ENCODE measurements at places on chromosomes 11 and 22.

DNA sequence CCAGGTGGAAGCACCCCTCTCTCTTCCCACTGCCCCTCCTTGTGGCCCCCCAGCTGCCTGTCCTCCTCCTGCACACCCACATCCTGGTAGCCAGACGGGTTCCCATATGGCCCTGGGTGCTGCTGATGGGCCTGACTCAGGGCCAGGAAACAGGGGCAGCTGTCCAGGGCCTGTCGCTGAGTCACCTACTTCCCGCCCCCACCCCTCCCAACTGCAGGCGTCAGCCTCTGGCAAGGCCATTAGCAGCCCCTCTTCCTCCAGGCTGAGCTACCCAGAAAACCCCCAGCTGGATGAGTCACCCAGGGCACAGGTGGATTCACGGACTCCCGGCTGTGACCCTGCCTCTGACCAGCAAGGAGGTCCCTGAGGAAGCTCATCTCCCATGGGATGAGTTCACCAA, 6.9 kb upstream of the GAL start:
- DNase-seq: no peak

DNA sequence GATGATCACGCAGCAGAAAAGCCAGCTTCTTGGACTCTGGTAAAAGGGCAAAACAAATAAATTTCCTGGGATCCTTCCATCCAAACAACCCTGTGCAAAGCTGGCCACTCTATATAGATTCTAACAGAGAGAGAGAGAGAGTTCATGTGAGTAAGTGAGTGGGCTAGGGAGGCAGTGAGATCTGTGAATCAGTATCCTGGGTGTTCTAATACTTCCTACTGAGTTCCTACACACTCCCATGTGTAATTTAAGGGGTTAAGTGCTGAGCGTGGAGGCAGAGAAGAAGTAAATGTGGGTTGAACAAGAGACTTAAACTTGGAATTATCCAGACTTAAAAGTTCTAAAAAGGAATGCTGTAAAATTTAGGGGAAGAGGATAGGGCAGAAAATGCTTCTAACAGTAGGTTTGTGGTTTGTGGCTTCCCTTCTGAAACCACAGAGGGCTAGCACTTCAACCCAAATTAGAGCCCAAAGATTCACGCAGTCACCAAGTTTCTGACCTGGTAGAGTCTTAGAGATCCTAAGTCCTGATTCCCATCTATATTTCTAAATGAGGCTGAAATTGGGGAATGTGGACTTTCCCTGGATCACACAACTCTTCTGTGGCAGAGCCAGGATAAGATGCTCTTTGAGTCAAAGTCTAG, 413.9 kb downstream of the TENM4 start:
- no peak for DNase-seq

DNA sequence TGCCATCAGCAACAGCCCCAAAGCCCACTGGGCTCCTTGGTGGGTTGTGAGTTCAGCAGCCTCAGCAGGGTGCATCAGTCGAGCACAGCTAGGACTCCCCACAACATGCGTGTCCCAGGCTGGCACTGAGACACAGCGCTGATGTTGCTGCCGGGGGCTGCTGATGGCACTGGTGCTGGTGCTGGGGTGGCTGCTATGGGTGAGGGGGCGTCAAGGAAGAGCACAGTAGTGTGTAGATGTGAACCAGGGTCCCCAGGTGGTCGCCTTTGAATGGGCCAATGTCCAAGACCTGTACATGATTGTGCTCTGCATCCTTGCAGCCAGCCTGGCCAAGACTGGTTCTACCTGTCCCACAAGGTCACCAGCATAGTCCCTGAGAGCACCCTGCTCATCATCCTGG, 121.3 kb upstream of the SERPIND1 start:
- no peak for DNase-seq

- no peak for DNase-seq
These were observed 10.6 kb downstream of the SPTBN2 start for GRCh38 chr11:66718320-66718971.

- DNase-seq: no peak
These were observed 107.8 kb downstream of the FCHSD2 start for GRCh38 chr11:73034331-73034730.

DNA sequence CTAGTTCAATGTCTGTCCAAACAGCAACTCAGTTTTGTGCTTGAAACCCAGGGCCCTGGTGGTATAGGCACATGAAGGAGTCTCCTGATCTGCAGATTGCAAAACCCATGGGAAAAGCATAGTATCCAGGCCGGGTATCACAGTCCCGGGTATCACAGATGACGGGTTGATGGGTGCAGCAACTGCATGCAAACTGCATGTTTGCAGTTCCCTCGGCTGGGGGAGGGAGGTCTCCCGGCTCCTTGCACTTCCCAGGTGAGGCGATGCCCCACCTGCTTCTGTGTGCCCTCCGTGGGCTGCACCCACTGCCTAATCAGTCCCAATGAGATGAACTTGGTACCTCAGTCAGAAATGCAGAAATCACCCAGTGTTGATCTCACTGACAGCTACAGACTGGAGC, 53.9 kb downstream of the KCNQ1 start:
- no peak for DNase-seq

DNA sequence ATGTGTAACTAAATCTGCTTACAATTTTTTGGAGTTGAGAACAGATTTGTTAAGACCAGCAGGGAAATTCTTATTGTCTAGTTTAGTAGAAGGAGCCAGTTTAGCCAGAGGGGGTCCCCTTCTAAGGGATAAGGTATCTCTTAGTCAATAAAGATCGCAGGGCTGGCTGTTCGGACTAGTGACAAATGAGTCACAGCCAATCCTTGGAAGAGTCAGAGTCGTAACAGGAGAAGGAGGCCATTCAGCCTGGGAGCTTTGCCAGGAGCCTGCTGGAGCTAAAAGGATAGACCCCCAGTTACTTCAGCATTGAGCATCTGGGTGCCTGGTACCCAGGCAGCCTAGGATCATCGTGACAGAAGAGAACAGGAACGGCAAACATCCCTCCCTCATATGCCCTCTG, 191.6 kb upstream of the ARHGAP20 start:
- DNase-seq: no peak

DNA sequence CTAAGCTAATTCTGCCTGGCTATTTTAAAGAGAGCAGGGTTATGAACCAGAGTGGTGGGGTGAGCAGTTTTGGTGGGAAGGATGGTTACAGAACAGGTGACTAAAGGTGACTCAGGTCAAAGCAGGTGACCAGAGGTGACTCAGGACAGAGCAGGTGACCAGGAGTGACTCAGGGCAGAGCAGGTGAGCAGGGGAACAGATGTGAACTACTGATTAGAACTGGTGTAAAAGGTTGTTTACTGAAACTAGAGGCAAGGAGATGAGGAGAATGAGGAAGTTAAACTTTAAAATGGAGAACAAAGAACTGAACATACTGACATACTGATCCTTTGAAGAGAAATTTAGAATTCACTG, 15.4 kb upstream of the HYLS1 start:
- no peak for DNase-seq

DNA sequence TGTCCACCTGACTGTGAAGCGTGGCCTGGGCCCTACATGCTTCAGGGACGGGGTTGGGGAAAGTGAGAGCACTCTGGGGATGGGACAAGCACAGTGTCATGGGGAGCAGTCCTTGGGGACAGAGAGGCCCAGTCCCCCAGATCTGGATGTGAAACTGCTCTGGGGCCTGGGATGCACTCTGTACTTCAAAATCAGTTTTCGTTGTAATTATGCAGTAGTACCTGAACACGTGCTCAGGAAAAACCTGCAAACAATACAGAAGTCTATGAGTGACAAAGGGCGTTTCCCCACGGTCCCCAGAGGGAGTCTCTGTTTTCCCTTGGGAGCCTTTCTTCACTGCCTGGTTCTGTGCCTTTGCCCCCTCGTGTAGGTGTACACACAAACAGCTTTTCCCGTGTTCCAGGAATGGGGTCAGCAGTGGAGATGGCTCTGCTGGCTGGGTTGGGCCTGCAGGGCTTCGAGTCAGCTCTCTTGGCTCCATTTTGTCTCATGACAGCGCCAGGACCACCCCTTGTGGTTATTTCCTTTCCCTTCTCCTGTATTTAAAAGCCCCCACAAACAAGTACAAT, 5.2 kb upstream of the TNFRSF13C start:
- no peak for DNase-seq

DNA sequence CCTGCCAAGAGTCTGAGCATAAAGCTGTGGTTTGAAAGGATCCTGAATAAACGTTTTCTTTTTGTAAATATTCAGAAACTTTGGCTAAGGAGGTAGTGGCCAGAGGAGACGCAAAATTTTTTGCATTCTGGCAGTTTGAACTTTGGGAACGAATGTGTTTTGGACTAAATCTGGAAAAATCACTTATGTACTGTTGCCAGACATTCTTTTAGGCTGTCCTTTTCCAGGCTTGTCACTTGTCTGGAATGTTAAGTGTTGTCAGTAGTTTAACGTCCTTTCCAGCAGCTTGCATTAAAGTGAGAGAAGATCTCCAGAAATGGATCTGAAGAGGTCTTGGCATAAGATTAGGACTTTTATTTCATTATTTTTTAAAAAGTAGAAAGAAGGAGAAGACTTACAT, 18.5 kb downstream of the SPECC1L start:
- DNase-seq: no peak

DNA sequence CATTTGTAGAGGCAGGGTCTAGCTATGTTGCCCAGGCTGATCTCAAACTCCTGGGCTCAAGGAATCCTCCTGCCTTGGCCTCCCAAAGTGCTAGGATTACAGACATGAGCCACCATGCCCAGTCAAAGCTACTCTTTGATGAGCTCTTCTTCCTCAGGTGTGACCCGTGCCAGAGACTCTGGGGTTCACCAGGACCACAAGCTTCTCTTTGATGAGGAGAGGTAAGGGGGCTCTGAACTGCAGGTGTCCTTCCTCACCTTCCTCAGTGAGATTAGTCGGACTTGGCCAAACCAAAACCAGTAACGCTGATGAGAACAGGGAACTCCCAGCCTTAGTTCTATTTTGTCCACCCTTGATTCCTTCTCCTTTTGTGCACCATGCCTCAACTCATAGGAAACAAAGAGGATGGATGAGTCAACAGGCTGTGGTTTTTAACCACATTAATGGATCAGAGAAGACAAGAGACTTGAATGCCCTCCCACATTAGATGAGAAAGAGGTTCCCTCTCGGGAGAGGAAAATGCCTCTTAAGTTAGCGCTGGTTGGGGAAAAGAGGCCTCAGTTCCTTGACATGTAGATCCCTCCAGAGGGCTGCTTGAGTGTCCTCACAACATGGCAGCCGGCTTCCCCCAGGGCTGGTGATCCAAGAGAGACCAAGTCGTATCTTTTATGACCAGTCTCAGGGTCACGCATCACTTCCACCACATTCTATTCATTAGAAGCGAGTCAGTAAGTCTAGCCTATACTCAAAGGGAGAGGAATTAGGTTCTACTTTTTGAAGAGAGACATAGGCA, 25.7 kb upstream of the CTR9 start:
- DNase-seq: peak; percentile 29

DNA sequence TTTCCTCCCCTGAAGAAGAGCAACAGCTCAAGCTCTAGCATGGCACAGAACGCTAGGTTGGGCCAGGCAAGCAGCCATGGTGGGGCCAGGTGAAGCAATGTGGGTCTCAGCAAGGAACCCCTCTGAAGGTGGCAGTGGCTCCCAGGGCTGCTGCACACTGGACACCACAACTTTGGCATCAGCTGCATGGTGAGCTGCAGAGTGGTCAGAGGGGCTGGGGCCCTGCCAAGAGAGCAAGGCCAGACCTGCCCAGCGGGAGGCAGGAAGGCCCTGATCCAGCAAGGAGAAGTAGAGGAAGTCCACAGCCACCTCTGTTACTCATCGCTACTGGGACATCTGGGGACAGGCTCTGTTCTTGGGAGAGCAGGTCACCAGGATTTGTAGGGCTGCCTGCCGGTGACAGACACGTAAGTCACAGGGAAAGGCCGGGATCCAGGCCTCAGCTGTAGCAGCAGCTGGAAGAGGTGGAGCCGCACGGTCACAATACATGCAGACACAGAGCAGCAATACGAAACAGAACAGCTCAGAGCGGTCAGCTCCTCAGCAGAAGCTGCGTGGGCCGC, 12.4 kb downstream of the CYB561A3 start:
- DNase-seq: no peak

DNA sequence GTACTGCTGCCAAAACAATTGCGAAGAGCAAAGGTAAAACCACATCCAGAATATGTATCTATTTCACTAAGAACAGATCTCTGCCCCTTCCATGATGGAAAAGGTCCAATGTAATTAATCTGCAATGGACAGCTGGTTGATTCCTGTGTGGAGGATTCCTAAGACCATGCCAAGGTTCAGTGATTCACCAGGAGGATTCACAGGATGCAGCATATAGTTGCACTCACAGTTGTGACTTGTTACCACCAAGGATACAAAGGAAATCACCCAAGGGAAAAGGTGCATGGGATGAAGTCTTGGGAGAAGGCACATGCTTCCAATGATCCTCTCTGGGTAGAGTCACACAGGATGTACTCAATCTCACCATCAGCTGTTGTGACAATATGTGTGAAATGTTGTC, 35.1 kb upstream of the CUL5 start:
- no peak for DNase-seq

DNA sequence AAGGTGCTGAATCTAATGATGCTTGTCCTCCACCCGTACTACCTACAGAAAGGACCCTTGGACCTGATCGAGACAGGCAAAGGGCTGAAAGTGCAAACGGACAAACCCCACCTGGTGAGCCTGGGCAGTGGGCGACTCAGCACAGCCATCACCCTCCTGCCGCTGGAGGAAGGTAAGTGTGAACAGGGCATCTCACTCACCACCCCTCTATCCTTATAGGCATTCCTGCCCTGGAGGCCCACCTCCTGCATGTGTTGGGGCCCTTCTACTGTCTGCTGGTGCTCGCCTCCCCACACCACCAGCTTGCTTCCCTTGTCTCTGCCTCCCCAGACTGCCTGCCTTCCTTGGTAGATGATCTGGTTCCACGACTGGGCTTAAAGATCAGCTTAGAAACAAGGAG, 7.1 kb downstream of the PHLDB1 start:
- DNase-seq: no peak

- DNase-seq: peak; percentile 30
These were observed at the start of gene PTPMT1 for GRCh38 chr11:47565340-47566148. Gene PTPMT1 (plus strand): TSS chr11:47565599. CDS start chr11:47565623, 24 bp downstream.

GRCh38 chr11:76336597-76336996, 44.3 kb downstream of the THAP12 start:
- no peak for DNase-seq

DNA sequence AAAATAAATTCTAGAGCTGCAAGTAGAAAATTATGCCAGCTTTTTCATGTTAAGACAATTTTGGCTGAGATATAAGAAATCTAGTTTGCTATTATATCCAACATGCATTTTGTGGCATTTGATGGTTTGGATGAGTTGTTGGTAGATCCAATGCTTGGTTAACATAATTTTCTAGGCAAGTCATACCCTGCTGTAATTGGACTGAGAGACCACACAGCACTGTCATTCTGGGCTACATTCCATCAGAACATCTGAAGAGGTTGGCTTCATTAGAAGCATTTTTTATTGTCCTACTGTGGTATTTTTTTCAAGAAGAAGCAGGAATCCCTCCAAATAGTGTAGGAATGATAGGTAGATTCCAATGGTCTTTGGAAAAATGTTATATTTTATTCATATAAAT, 561.0 kb downstream of the LUZP2 start:
- no peak for DNase-seq
